ENCODE measurements at places on chromosomes 7 and 10.

GRCh38 chr10:24418532-24418931, 209.6 kb downstream of the KIAA1217 start:
- DNase-seq: no peak

DNA sequence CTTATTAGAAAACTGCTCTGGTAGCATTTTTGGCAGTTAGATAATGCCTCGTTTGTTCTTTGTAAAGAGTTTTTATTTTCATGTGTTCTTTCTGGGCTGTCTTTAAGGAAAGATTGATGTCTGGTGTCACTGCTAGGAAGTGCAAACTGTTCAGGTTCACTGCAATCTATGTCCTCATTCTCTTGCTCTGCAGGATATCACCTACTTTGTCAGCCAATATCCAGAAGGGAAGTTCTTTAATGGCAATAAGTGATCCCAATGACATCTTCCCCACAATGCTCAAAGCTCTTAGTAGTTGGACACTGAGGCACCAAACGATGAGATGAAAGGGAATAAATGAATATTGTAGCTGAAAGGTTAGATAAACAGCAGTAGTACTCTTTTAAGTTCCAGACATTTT, 115.1 kb downstream of the AGMO start:
- DNase-seq: no peak

DNA sequence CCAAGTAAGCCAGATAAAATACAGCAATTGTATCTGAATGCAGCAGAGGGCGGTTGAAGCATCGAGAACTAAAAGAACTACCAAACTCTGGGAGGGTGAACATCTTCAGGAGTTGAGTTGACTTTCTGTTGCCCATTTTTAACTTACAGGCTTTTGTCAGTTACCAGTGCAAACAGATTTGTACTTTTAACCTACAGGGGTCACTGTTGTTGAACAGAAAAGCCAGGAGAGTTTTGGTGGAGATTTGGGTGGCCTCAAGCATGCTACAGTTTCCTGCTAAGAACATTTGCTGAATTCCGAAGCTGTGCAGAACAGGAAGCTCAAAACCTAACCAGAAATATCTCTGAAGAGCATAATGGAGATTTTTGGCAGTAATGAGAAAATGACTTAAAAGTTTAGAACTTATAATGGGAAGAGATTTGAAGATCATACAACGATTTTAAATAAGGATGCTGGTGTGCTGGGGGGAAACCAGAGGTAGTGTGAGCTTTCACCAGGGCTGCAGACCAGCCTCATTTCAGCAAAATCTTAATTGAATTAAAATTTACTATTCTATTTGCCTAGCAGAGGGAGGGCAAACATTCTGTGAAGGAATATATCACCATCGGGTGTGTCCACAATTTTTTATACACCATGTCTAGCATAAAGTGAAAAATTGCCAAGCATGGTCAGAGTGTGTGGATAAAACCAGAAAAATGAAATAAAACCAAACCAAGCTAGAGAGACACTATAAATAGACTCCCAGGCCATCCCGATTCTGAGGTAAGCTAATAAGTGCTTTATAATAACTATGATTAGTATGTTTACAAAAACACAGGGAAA, 208.6 kb upstream of the CCDC6 start:
- peak; percentile 50 for DNase-seq

- no peak for DNase-seq
Measured at GRCh38 chr7:11648101-11648500, 183.9 kb downstream of the THSD7A start.

DNA sequence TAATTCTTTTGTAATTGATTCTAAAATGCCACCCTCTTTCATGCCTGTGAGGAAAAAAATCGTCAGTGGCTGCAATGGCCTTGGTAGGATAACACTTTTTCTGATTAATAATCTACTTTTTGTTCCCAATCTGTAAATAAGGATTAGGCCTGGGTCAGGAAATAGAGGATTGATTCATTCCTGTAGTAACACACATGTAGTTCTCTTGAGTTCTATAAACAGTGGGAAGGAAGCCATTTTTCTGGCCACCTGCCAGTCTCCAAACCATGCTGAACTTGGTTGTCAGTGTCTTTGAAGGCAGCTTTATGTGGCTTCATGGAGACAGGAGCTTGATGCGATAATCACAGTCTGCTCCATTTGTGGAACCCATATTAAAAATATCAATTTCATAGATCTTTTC, 169.3 kb upstream of the NFE2L3 start:
- no peak for DNase-seq

- DNase-seq: no peak
Measured at GRCh38 chr7:139750459-139751095, 27.2 kb downstream of the HIPK2 start.

DNA sequence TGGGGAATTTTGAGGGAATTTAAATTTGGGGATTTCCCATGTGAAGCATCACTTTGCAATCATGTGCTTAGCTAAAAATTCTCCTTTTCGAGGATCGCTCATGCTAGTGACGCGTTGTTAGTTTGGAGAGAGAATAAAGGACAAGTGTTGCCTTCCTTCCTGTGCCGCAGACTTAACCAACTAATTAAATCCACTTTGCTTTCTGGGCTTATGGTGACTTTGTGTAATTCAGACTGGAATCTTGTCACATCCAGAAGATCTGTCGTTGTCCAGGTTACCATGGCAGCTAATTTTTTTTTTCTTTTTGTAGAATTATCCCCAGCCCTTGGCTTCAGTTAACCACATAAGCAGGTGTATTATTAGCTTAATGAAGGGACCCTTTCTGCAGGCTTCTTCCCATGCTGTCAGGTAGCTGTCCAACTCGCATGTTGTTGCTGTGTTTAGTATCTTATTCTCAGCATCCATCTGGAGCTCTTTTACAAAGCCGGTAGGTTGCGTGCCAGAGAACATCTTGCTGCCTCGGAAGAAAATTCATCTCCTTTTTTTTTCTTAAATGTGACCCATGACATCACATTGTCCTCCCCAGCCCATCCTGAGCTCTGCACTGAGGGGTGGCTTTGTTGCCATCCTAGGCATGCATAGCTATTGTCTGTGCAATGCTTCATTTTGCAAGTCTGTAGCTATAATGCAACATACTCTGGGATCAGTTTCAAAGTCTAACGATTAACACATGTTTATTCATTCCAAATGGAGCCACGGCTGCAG, 47.2 kb upstream of the NRP1 start:
- DNase-seq: no peak

GRCh38 chr7:95433952-95434556, 774 bp downstream of the PON2 start:
- DNase-seq: peak; percentile 27
